Activated T-helper 2 cell treated with anti-CD3 and anti-CD28 coated beads, Interferon-gamma antibody, Interleukin-2, Interleukin-4, amounts not matched to agents 10 μg/mL and 5 μg/mL and 100 μg/mL, durations not matched to agents 14 hours and 24 hours and 36 hours (primary cell): ENCODE measurements at places on chromosomes 1 and 21. TPM values are rescaled to one million over a fixed set of nuclear protein-coding genes. Genes with fewer than 3 reads are reported as not detected.
A peak's percentile ranks its signal among the peaks of the same experiment; 100 is the strongest.

DNA sequence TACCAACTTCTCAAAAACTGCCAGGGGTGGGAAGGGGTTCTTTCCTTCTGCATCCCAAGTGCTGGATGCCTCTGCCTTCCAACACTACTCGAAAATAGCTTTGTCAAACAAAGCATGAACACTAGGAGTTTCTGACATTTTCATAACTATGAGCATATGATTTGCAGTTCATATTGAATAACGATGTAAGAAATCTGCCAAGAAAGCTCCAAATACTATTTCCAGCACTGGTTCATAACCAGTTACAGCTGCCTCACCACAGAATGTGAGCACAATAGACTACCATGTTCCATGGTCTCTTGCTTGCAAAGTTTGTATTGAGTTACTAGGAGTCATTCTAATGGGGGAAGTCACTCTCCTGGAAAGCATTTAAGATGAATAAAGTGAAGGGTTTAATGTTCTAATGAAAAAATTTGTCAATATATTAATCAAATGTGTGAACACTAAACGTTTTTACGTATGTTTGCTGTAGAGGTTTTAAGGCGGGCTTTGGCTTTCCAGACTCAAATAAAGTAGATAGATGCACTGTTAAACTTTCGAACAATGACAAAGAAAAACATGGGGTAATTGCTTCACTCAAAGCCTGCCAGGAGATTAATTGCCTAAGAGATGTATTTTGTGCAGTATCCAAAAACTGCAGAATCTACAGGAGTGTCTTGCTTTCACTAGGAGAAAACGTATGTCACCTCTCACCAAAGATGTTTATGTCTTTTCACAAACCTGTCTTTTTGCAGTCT is 78.6 kb upstream of the UBE2U start:
- DNase-seq, result no peak

GRCh38 chr1:54465351-54465811 is 59.2 kb upstream of the SSBP3 start:
- DNase-seq, result no peak

DNA sequence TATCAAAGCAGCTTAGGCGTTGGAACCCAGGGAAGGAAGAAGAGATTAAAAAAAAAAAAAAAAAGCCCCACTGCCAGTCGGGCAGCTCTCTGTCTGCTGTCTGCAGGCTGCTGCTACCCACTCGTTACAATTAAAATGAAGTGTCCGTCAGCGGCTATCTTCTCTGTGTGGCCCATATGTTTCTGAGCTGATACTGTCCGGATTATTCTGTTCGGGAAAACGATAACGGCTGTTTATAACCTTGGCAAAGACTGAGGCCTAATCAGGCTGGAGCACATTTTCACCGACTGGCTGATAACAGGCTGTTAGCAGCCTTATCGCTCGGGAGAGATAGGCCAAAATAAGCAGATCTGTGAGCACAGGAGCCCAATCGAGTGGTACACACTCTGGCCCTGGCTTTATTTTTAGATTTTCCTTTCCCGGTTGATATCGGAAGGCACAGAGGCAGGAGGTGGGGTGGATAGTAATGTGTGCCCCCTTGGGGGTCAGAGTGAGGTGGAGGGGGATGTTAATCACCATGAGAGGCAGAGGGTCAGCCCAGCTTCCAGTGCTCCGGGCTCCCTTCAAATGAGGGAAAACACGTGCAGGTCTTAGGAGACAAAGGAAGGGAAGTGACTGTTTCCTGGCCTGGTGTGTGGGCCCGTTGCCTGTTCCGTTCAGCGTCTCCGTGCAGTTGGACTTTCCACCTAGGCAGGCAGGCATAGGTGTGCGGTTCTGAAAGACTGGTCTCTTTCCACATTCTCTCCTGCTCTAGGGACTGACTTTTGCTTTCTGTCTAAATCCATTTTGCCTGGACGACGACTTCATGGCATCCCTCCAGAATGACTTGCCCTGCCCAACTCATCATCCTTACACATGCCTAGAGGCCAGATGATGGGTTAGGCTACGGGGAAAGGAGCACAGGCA is 153.4 kb downstream of the PBX1 start:
- no peak for DNase-seq

The BEND5 gene
- 10.2 and 13.1 TPM in 2 replicates for total RNA-seq

DNA sequence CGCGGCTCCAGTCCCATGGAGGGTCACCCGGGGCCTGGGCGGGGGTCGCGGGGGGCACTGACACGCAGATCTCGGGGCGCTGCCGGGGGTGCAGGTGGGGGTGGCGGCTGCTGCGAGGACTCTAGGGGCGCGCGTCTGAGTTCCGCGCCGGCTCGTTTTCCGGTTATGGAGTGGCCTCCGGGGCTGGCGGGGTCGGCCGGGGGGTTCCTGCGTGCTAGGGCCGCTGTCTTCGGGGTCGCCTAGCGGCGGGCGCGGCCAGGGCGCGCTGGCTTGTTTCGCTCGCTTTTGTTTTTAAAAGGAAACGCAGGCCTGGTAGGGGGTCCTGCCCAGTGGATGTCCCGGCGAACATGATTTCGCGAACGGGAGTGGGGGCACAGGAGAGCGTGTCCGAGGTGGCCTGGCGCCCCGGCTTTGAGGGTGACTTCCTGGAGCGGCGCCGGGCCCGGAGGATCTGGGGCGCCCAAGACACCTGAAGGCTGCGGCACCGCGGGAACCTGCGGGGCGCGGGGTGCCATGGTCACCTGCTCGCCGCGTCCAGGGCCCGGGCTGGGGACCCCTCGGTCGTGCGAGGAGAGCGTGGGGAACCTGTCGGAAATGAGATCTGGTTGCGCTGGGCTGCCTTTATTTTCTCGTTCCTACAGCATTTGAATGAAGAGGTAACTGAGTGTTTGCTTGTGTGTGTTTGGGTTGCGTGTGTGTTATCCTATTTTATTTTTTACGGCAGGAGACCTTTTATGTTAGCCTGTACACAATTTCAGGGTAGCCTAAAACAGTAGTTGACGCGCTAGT is 618 bp downstream of the ETS2 start:
- DNase-seq, result peak; percentile 38

The CEP104 gene
- total RNA-seq, result 35.4 and 49.9 TPM in 2 replicates

DNA sequence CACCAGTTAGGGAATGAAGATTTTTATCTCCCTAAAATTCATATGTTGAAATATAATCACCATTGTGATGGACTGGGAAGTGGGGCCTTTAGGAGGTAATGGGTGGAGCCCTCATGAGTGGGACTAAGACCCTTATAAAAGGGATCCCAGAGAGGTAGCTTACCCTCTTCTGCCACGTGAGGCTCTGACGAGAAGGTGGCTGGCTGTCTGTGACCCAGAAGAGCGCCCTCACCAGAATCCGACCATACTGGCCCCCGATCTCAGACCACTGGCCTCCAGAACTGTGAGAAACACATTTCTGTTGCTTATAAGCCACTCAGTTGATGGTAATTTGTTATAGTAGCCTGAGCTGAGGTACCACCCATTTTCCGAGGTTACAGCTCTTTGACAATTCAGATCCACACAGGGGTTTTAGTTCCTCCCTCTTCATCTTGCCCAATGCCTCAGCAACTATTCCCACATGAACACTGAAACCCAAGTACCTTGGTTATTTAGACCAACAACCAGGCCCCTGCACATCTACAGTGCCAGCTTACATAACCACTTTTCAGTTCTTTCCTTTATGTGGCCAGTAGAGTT is 27.6 kb upstream of the HUNK start:
- no peak for DNase-seq

- no peak for DNase-seq
Observed at GRCh38 chr1:248710305-248710900, 7.8 kb upstream of the OR14I1 start.

The LAMC2 gene
- not detected in 2 replicates for total RNA-seq

DNA sequence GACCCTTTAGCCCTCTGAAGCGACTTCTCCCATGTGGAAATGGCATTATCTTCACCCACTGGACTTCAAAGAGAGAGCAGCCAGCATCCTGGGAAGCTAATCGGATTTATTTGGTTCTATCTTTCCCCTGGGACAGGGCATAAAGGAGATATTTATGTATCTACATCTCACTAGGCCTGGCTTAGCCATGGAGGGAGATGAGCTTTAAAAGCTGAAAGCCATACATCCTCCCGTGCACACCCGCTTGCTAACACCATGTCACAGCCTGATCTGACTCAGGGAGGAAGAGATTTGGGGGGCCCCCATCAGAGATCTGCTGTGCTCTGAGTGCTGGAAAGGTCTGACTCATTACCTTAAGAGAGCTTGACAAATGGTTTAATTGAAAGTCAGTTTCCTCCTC is 155.9 kb downstream of the PLXNA2 start:
- DNase-seq, result no peak

DNA sequence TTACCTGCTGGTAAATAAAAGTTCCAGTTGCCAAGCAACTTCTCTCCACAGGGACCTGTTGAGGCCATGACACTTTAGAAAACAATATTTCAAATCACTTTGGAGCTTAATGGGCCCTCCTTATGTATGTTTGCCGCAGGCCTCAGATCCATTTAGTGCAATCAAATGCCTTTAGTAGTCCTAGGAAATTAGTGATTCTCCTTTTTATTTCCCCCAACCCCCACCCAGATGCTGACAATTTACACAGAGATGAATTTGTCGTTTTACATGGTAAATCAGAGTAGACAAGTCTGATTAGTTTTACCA is 83.6 kb downstream of the CLIC4 start:
- DNase-seq, result no peak
